Iris pigment epithelial cell (primary cell): ENCODE measurements at places on chromosomes 13 and 19.

- no peak for DNase-seq
These were observed 77.9 kb downstream of the GNG7 start for GRCh38 chr19:2624537-2625091.

- peak; percentile 85 for DNase-seq
These were observed 41.8 kb upstream of the ZNF429 start for GRCh38 chr19:21463449-21464105.

GRCh38 chr19:872266-872951 is 12.9 kb downstream of the CFD start:
- peak; percentile 76 for DNase-seq

GRCh38 chr19:7533281-7533885 is 2.1 kb upstream of the PNPLA6 start:
- DNase-seq, result peak; percentile 52

GRCh38 chr19:51797480-51797879 is 2.5 kb downstream of the FPR3 start:
- DNase-seq, result no peak

DNA sequence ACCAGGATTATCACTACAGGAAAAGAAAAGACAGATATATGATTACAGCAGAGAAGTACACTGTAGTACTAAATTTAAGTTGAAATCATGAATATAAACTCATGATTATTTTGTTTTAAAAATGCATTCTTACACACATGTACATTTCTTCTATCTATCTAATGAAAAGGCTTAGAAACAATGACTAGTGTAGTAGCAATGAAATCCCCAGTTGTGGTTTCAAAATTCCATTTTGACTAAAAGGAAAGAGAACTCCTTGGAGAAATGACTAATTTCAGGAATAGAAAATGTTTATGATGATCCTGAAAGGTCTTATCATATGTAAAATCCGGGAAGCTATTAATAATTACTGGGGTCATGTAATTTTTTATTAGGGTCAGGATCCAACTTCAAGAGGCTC is 195.0 kb upstream of the STARD13 start:
- no peak for DNase-seq

- no peak for DNase-seq
These were observed 133.9 kb upstream of the ARGLU1 start for GRCh38 chr13:106701771-106702341.

GRCh38 chr13:43347877-43348276 is 324.5 kb downstream of the DNAJC15 start:
- no peak for DNase-seq

DNA sequence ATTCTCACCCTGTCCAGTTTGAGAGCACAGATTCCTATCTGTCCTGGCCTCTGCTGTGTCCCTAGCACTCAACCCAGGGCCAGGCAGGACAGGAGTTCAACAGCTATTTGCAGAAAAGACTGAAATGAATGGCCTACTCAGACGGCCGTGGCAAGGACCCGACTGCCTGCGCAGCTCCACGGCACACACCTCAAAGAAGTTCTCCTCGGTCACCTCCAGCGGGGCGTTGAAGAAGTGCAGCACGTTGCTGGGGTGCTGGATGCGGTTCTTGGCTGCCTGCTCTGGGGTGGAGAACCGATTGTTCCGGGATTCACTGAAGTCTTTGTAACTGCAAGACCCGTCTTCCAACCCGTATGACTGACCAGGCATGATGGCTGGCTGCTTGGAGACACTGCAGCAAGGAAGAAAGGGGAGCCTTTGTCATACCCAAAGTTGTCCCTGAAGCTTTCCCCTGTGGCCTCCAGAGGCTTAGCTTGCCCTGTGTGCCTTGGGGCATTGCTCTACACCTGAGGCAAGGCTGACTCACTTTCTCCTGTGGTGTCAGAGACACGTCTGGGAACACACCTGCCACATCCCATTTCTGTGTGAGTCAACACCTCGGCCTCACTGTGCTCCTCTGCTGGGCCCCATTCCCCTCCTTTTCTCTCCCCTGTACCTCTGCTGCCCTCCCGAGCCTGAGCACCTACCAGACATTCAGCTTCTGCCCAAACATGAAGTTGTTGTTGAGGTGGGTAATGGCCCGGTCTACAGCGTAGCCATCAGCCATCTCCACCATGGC is 6.8 kb upstream of the ECH1 start:
- DNase-seq, result peak; percentile 25

DNA sequence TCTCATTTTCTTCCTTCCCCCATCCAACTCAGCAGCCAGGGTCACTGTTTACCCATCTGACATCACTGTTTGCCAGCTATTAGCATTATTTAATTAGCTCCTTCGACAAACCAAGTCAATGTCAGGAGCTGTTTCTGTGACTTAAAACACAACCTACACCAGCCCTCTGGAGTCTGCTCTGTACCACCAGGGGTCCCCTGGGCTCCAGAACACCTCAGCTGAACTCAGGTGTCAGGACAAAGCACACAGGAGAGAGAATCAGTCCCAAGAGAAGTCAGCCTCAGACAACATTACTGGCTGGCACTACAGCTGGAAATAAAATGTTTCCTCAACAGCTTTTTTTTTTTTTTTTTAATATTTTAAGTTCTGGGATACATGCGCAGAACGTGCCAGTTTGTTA is 45.1 kb downstream of the DCLK1 start:
- no peak for DNase-seq

GRCh38 chr13:20442798-20443381 is 82.8 kb downstream of the CRYL1 start:
- no peak for DNase-seq

DNA sequence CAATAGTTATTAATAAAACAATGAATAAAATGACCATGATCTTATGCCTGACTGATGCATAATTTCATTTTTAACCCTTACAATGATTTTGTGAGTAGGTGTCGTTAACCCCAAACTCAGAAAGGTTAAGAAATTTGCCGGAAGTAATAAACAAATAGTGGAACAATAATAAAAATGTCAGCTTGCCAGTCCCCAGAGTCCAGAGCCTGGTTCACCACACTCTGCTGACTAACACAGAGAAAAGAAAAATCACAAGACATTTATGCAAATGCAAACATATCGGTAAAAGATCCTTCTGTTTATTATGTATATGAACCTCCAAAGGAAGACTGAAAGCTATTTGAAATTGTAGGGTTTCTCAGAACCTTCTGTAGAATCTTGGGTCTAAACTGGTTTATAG is 563.7 kb downstream of the EFNB2 start:
- DNase-seq, result no peak

DNA sequence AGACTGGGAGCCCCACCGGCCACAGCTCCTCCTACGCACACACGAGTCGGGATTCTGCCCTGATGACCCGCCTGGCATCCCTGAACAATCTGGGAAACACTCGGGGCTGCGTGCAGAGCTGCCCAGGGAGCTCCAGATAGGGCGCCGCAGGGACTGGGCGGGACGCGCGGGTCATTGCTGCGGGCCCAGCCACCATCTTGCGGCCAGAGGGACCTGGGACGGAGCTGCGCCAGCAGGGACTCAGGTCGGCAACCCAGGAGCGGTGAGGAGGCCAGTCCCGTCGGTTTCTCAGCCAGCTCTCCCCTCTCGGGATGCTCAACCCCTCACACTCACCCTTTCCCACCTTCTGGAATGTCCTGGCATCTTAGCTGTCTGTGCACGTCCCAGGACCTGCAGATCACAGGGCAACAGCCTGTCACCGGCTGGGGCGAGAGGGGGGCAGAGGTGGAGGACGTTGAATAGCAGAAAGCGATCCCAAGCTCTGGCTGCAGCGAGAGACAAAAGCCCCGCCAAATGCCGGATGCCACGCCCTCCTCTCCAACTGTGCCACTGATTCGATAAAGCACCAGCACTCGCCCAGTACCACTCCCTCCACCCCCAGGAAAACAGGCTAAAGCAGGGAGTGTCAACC is 20.4 kb upstream of the ZNF91 start:
- peak; percentile 45 for DNase-seq

DNA sequence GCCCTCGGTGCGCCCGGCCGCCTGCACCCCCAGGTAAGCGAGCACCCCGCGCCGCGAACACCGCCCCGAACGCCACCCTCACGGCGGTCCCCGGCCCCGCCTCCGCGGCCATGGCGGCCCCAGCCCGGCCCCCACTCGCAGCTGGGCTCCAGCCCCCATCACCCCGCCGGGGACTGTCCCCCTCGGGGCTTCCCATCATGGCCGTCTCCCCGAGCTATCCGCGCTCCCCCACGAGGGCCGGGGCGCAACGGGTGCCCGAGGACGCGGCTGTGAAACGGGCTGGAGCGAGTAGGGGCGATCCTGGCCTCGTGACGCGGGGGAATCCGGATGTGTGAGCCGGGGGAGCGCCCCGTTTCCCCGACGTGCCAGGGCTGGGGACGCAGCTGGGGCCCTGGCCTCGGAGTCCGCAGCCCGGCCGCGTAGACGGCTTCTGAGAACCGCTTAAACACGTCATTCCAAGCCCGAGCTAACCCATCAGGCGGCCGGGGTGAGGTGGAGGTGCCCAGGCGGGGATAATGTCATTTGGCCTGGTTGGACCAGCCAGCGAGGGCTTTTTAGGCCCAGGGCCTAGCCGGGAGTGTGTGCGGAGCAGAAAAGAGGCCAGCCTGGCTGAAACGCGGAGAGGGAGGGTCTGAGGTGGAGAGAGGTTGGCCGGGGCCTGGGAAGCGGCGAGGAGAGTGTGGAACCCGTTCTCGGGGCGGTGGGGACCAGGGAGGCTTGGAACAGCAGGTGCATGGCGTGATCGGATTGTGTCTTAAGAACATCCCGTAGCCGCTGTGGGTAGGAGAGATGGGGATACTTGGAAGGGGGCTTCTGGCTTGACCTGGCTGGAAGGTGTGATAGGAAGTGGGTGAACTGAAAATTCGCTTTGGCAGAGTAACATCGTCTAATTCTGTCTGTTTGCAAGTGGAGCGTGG is 550 bp downstream of the CERS4 start:
- peak; percentile 29 for DNase-seq

DNA sequence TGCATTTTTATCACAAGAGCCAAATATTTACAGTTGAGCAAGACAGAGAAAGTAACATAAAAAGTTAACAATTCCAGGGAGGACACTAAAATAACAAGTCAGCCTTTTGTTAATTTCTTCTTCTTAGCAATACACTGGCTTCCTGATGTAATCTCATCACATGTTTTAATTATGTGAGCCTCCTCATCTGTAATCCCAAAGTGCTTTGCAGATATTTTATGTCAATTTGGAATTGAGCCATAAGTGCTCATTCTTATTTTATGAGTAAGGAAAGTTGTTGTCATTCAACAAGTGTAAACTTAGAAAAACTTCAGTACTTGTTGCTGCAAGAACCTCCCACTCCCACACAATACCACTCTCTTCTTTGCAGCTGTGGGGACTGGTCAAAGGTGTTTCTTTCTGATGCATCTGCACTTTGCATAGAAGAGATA is 223.6 kb downstream of the GPC6 start:
- peak; percentile 45 for DNase-seq

GRCh38 chr13:70108356-70109105 is at the start of gene KLHL1:
Gene KLHL1, minus strand, starts transcription at chr13:70108452. Its CDS starts 753 bp downstream, at chr13:70107699.
- DNase-seq, result peak; percentile 1

DNA sequence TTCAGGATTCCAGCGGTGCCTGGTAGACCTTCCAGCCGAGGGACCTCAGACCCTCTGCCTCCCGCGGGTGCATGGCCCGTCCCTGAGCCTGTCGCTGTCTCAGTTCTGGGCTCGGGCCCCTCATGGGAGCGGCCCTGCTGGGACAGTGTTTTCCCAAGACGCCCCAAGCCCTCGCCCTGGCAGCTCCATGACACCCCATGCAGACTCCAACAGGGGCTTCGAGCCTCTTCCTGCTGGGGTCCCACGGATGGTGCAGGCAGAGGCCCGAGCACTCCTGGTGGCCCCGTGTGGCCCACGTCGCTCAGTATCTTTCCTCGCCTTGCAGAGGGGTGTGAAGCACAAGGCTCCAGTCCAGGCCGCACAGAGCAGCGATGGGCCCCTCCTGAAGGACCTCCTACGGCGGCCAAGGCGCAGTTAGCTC is 88.8 kb upstream of the MCF2L start:
- DNase-seq, result no peak

DNA sequence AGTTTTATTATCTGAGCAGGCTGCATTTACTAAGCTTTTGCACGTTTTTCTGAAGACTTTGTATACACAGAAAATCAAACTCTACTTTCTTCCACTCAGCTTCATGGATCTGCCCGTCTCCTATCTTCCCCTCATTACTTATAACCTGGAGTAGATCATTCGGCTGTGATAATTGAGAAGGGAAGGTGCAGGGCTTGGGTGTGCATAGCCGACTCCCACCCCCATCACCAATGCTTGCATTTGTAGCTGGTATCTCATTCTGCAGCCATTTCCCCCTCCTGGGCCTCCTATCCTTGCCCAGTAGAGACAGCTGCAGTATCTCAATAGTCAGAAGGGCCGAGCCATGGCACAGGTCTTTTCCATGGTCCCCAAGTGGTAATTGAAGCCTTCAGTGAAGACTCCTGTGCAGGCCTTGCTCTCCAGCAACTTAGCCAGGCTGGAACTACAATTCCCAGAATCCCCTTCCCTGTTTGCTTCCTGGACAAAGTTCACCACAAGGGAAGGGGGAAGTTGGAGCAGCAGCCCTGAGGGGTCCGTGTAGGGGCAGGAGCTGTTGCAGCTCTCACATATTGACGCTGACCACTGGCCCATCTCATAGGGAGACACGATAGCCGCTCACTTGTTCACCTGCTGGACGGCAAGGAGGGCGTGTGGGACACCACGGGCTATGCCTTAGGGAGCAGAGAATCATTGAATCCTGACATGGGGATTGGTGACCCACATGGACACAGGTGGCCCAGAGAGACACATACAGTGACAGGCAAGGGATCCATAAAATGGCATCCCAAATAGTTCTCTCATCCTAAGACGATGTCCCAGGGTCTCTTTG is 2.1 kb upstream of the SIGLEC8 start:
- DNase-seq, result peak; percentile 12

GRCh38 chr19:35843676-35844481 is 8.4 kb downstream of the NPHS1 start:
- DNase-seq, result no peak

DNA sequence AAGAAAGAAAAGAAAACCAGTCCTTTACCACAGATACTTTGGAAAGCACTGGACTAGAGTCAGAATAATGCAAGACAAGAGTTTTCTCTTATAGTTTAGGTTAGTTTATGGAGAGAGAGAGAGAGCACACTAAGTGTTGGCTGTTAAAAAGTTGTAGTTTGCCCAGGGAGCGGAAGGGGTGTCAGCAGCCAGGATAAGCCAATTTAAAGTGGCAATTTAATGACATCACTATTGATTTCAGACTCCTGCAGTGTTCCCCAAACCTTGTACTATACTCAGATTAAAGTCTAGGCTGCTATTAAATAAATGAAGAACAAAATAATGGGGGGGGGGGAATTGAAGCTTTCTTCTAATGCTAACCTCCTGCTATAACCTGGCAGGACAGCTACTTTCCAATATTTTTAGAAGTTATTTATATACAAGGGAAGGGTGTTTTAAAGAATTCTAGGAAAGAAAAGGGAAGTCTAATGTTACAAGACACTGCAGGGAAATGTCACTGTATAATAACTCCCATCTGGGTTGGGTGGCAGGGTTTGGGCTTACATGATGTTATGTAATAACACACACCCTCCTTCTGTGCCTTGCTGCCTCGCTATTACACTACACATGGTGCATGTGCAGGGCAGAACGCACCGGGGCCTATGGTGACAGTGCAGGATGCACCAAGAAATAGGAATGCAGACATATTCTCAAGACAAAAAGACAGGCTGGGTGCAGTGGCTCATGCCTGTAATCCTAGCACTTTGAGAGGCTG is 19.9 kb downstream of the TPT1 start:
- no peak for DNase-seq
